ENCODE measurements at places on chromosomes 1 and 21. TPM values are rescaled to one million over a fixed set of nuclear protein-coding genes. Genes with fewer than 3 reads are reported as not detected.

Gene CC2D1B
- total RNA-seq, result 18.5 TPM

Gene OR14K1
- not detected for total RNA-seq

Gene ADGRB2
- total RNA-seq, result 4.9 TPM

Gene KANK4
- 0.32 TPM for total RNA-seq

Gene NECTIN4
- 2.2 TPM for total RNA-seq

Gene CDK18
- 1.0 TPM for total RNA-seq

Gene PALMD
- 0.24 TPM for total RNA-seq

Gene OR2L3
- not detected for total RNA-seq

Gene WNT2B
- total RNA-seq, result 0.21 TPM

Gene HSD3B1
- total RNA-seq, result not detected

Gene ZC3H12A
- total RNA-seq, result 46.9 TPM

Gene RHOU
- 11.4 TPM for total RNA-seq

Gene HTR6
- 0.18 TPM for total RNA-seq

Gene SYF2
- 44.7 TPM for total RNA-seq

Gene GPR137B
- 16.7 TPM for total RNA-seq

Gene CD1E
- total RNA-seq, result not detected

Gene TFF3
- total RNA-seq, result not detected

All from A549 treated with Hydrocortisone at 1 μM for 4 hours (cell line).